SJSA1 (cell line): ENCODE measurements at places on chromosomes 1 and 21. TPM values are rescaled to one million over a fixed set of nuclear protein-coding genes. Genes with fewer than 3 reads are reported as not detected.
A peak's percentile ranks its signal among the peaks of the same experiment; 100 is the strongest.

Gene PLA2G2F
- total RNA-seq, result not detected in 2 replicates

Gene NOS1AP
- total RNA-seq, result 0.16 TPM in 1 of 2 replicates, not detected in the other

Gene CHRM3
- 0.03 TPM in 1 of 2 replicates, not detected in the other for total RNA-seq

Gene PGLYRP3
- total RNA-seq, result not detected in 2 replicates

Gene GJA9
- total RNA-seq, result not detected in 2 replicates

DNA sequence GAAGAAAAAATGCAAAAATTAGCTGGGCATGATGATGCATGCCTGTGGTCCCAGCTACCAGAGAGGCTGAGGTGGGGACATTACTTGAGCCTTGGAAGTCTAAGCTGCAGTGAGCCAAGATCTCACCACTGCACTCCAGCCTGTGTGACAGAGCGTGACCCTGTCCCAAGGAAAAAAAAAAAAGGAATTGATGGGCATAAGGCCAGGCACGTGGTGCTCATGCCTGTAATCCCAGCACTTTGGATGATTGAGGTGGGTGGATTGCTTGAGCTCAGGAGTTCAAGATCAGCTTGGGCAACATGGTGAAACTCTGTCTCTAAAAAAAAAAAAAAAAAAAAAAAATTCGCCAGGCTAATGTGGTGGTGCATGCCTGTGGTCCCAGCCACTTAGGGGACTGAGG lies 55.8 kb upstream of the ATP2B4 start:
- no peak overlapping the region for H3K27ac ChIP-seq
- H3K4me1 ChIP-seq, result peaks cover 25% of the 10 kb centered on the region
- H3K27me3 ChIP-seq, result no peaks in the 10 kb centered on the region
- DNase-seq, result no peak
- H3K36me3 ChIP-seq, result no peaks in the 10 kb centered on the region
- H3K4me3 ChIP-seq, result no peak overlapping the region

GRCh38 chr1:154751690-154752089 lies 118.4 kb downstream of the KCNN3 start:
- H3K27ac ChIP-seq, result no peak overlapping the region
- H3K27me3 ChIP-seq, result peaks cover 17% of the 10 kb centered on the region
- no peak for DNase-seq
- H3K4me3 ChIP-seq, result no peak overlapping the region
- no peaks in the 10 kb centered on the region for H3K4me1 ChIP-seq

DNA sequence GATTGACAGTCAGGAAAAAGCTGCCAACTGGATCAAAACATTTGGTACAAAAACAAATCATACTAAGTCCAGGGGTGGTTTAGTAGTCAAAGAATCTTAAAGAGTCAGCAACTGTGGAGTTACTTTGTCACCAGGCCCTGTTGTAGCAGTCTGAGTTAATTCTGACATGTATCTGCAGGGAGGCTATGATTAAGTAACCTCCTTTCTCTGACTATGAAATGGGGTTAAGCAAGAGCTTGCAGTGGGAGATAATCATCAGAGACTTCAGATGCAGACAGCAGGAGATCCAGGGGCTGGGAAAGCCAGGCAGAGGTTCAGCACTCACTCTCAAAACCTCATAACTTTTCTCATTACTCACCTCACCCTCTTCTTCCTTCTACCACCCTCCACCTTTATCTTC lies 99.2 kb upstream of the BTG3 start:
- no peaks in the 10 kb centered on the region for H3K27me3 ChIP-seq
- H3K27ac ChIP-seq, result no peak overlapping the region
- H3K4me3 ChIP-seq, result no peak overlapping the region
- no peak for DNase-seq

GRCh38 chr1:23021834-23022233 lies 2.6 kb downstream of the KDM1A start:
- H3K36me3 ChIP-seq, result peaks cover 6% of the 10 kb centered on the region
- DNase-seq, result no peak
- no peak overlapping the region for H3K27ac ChIP-seq

DNA sequence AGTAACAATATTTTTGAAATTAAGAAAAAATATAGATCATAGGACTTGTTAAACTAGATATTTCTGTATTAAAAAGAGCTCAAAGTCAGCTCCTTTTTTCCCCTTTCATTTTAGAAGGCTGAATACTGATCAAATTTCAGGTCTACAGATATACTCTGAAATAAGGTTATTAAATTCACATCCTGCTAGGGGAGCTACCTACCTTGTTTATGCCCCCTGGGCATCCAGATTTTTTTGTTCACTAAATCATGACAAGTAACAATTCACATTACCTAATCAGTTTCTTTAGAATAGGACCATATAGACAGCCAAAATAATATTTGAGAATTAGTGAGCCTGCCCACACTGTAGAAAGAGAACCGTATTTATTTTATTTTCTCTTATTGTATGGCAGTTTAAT lies 276.2 kb downstream of the USP25 start:
- H3K27me3 ChIP-seq, result no peaks in the 10 kb centered on the region
- no peaks in the 10 kb centered on the region for H3K36me3 ChIP-seq
- DNase-seq, result no peak
- no peaks in the 10 kb centered on the region for H3K4me1 ChIP-seq

GRCh38 chr1:18151436-18152122 lies 44.0 kb downstream of the IGSF21 start:
- H3K27ac ChIP-seq, result no peak overlapping the region
- no peak overlapping the region for H3K4me3 ChIP-seq
- no peak for DNase-seq
- H3K27me3 ChIP-seq, result peaks cover 7% of the 10 kb centered on the region; the same call in 1 of the 2 replicates
- no peaks in the 10 kb centered on the region for H3K4me1 ChIP-seq

GRCh38 chr1:171754971-171755370 lies 13.1 kb upstream of the VAMP4 start:
- no peaks in the 10 kb centered on the region for H3K36me3 ChIP-seq
- no peaks in the 10 kb centered on the region for H3K27me3 ChIP-seq
- no peak overlapping the region for H3K27ac ChIP-seq
- DNase-seq, result no peak
- H3K4me3 ChIP-seq, result no peak overlapping the region

GRCh38 chr1:225467193-225468020 lies 39.6 kb upstream of the LBR start:
- H3K27ac ChIP-seq, result no peak overlapping the region
- no peaks in the 10 kb centered on the region for H3K27me3 ChIP-seq
- H3K36me3 ChIP-seq, result no peaks in the 10 kb centered on the region
- H3K4me1 ChIP-seq, result peaks cover 10% of the 10 kb centered on the region

DNA sequence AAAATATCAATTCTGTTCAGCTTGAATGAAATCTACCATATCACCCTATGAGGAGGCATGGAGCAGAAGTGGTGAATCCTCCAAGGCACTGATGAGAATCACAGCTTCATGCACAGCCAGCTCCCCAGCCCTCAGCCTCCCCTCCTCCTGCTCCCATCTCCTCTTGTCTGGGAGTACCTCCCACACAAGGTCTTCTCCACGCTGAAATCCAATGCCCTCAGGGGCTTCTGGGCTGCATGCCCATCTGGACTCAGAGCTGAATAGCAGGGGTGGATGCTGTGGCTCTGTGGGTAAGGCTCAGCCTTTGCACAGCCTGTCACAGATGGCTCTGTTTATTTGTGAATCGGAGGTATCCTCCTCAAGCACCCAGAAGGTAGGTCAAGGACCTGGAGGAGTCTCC lies 48.6 kb downstream of the KCNC4 start:
- H3K27ac ChIP-seq, result no peak overlapping the region
- H3K27me3 ChIP-seq, result peaks cover 32% of the 10 kb centered on the region
- no peaks in the 10 kb centered on the region for H3K4me1 ChIP-seq

DNA sequence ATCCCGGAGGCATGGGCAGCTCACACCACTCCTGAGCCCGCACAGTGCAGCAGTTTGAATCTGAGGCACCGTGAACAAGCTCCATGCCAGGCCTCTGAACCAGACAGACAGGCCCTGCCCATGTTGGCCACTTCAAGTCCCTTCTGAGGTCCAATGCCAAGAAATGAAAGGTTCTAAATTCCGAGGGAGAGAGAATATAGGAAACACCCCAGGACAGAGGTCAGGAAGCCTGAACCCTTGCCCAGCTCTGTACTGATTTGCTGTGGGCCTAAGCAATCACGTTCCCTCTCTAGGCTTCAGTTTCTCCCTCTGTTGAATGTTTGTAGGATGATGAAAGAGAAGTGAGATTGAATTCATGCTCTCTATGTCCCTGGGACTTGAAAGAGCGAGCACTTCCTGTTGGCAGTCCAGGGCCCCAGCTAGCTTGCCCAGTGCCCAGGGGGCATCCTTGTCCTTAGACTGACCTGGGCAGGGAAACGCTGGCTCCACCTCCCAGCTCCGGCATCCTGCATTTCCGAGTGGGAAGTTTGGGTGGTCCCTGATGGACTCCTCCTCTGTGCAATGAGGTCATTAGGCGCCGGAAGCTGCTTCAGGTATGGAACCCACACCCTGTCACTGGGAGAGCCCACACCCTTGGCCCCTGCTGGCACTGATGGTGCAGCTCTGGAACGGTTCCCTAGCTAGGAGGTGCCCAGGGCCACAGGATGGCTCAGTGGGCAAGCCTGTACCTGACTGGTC lies 242.4 kb upstream of the TMEM51 start:
- no peak overlapping the region for H3K4me3 ChIP-seq
- no peaks in the 10 kb centered on the region for H3K27me3 ChIP-seq
- H3K27ac ChIP-seq, result no peak overlapping the region
- peaks cover 8% of the 10 kb centered on the region for H3K4me1 ChIP-seq
- DNase-seq, result no peak
- no peaks in the 10 kb centered on the region for H3K36me3 ChIP-seq

DNA sequence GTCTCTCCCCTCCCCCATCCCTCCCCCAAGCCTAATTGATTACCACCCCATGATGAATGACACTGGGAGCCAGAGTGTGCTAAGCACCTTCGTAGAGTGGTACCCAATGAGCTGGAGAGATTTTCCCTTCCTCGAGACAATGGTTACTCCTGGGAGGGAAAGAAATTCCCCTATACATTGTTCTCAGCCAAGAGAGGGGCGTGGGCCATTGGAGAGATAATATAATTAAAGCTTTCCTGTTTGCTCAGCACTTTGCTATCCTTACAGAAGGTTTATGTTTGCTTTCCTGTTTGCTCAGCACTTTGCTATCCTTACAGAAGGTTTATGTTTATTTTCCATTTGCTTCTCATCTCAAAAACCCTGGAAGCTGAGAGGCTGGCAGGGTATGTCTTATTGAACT lies 126.1 kb upstream of the KLHDC7A start:
- DNase-seq, result no peak
- no peaks in the 10 kb centered on the region for H3K4me1 ChIP-seq
- H3K27me3 ChIP-seq, result no peaks in the 10 kb centered on the region

DNA sequence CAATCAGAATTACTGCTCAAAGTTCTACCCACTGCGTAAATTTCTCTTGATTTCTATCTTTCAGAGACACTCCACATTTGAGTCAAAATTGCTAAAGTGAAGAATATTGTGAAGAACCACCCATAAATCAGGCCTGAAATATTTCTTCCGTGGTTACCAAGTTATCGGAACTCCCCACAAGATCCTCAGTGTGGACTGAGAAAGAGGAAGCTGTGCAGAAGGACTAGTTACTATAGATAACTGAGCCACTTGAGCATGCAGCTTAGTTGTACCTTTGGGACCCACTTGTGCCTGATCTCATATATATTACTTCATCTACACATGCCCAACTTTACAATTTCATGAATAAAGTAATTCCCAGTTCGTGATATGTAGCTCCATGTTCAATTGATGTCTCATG lies 18.4 kb downstream of the RWDD3 start:
- H3K4me1 ChIP-seq, result no peaks in the 10 kb centered on the region
- no peaks in the 10 kb centered on the region for H3K27me3 ChIP-seq
- no peak overlapping the region for H3K27ac ChIP-seq
- no peak overlapping the region for H3K4me3 ChIP-seq
- H3K36me3 ChIP-seq, result no peaks in the 10 kb centered on the region

GRCh38 chr1:1157426-1157913 lies 16.2 kb upstream of the TTLL10 start:
- peak; percentile 83 for DNase-seq
- peaks cover 12% of the 10 kb centered on the region for H3K4me1 ChIP-seq
- H3K27ac ChIP-seq, result peak overlapping the region; percentile 50
- no peaks in the 10 kb centered on the region for H3K36me3 ChIP-seq

GRCh38 chr21:24200052-24200451 lies 1407.2 kb downstream of the MRPL39 start:
- no peaks in the 10 kb centered on the region for H3K27me3 ChIP-seq
- no peak overlapping the region for H3K27ac ChIP-seq
- DNase-seq, result no peak
- no peak overlapping the region for H3K4me3 ChIP-seq
- no peaks in the 10 kb centered on the region for H3K4me1 ChIP-seq

DNA sequence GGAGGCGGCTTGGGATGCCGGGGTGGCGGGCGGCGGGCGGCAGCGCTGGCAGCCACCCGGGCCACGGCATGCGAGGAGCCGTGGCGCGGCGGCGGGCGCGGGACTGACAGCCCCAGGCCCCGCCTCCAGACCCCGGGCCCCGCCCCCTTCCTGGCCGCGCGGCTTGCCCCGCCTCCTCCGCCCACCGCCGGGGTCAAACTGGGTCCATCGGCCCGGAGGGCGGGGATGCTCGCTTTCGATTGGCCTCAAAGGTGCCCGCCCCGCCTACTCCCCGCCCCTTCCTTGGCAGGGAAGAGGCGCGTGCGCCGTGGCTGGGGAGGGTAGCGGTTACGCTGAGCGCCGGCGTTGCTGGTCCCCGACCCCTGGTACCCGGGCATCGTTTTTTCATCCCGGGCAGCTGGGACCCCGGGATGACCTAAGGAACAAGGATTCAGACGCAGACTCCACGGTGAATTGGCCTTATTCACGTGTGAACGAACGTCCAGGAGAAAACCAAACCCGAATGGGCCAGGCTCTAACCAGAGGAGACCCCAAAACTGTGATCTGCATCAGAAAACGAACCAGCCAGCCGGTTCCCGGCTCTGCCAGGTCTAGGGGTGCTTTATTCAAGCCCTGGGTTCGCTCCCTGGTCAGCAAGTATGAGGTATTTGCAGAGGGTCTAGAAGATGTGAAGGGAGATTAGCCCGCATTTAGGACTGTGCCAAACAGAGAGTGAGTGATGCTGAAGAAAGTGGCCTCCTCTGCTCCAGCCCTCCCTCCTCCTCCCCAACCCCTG lies 117.2 kb upstream of the GUCA2B start:
- peak overlapping the region; percentile 71 for H3K4me3 ChIP-seq
- H3K27me3 ChIP-seq, result peaks cover 7% of the 10 kb centered on the region; the same call in 1 of the 2 replicates
- H3K36me3 ChIP-seq, result no peaks in the 10 kb centered on the region; the same call in 1 of the 2 replicates

GRCh38 chr1:109214695-109215623 lies 1.2 kb downstream of the SARS1 start:
- peak; percentile 62 for DNase-seq
- H3K27me3 ChIP-seq, result no peaks in the 10 kb centered on the region
- H3K4me1 ChIP-seq, result peaks cover 18% of the 10 kb centered on the region
- H3K4me3 ChIP-seq, result peak overlapping the region; percentile 85
